ENCODE measurements at places on chromosomes 11 and 22.

DNA sequence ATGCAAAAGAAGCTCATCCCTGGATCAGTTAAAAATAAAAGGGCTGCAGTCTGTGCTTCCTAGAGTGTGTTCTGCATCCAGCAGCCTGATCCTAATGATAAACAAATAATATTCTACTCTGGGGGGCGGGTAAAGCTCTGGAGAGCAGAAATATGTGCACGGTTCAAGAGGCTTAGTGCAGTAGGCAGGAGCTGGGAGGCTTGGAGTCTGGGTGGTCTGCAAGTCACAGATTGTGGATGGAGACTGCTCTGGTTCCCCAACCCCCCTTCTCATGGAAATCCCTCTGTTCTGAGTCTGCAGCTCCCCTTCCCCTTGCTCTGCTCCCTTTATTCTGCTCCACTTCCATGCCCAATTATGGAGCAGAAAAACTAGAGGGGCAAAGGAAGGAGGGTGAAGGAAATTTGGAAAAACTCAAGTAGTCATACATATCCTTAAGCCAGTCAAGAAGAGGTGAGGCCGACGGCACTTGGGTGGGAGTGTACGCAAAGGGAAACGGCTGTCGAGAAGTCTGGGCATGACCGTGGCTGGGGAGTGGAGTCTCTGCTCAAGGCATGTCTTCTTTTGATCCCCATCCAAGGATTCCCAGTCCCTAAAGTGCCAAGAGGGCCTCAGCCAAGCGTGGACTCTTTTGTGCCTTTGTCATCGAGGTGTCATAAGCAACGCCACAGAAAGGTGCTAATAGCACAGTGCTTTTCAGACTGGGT lies 16.3 kb upstream of the CLMP start:
- no peak for DNase-seq

GRCh38 chr11:73387594-73388264 lies 11.5 kb downstream of the RELT start:
- DNase-seq = no peak

- no peak for DNase-seq
Observed at GRCh38 chr11:128367573-128367972, 219.8 kb downstream of the ETS1 start.

GRCh38 chr11:10267821-10268220 lies 26.2 kb downstream of the SBF2 start:
- DNase-seq = no peak

DNA sequence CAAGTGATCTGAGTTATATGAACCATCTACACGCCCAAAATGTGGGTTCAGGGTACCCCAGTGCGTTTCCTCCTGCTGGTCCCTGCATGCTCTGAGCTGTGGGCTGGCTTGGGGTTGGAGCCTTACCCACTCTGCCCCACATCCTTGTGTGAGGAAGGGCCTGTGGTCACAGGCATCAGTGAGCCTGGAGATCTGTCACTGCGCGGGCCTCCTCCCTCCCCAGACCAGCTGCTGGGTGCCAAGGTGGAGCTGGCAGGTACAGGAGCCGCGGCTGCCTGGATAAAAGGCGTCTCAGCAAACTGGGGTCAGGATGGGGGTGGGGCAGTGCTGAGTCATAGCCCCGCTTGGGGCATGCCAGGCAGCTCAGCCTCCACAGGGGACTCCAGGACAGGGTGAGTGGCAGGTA lies 17.9 kb downstream of the GNAZ start:
- no peak for DNase-seq

Data from stimulated activated CD4-positive, alpha-beta T cell treated with anti-CD3 and anti-CD28 coated beads, TNF-alpha, amount 100 ng/mL, for 4 hours (primary cell).